ENCODE measurements at places on chromosomes 7 and 10. TPM values are rescaled to one million over a fixed set of nuclear protein-coding genes. Genes with fewer than 3 reads are reported as not detected.

ENKUR gene
- total RNA-seq, result 0.17 TPM

C10orf53 gene
- not detected for total RNA-seq

COL28A1 gene
- under 0.01 TPM for total RNA-seq

- peak; percentile 96 for DNase-seq
Measured at GRCh38 chr7:27111042-27111750, 8.7 kb upstream of the HOXA2 start.

DNA sequence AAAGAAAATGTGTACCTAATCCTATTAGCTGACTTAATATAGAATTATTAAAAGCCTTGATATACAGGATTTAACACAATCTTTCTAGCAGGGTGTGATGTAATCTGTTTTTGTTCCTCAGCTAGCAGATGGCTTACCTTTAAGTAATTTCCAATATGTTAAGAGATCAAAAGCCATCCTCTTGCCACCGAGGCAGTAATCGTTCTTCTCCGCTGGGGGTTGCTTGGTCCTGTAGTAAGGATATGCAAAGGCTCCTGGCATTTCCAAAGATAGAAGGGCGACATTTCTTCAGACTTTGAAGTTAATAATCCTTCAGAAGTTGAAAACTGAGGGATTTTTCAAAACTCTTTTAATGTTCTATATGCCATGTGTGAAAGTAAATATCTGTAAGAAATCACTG, 156.4 kb downstream of the FZD1 start:
- no peak for DNase-seq

- no peak for DNase-seq
Measured at GRCh38 chr10:131000743-131001142, 310.8 kb downstream of the TCERG1L start.

DNA sequence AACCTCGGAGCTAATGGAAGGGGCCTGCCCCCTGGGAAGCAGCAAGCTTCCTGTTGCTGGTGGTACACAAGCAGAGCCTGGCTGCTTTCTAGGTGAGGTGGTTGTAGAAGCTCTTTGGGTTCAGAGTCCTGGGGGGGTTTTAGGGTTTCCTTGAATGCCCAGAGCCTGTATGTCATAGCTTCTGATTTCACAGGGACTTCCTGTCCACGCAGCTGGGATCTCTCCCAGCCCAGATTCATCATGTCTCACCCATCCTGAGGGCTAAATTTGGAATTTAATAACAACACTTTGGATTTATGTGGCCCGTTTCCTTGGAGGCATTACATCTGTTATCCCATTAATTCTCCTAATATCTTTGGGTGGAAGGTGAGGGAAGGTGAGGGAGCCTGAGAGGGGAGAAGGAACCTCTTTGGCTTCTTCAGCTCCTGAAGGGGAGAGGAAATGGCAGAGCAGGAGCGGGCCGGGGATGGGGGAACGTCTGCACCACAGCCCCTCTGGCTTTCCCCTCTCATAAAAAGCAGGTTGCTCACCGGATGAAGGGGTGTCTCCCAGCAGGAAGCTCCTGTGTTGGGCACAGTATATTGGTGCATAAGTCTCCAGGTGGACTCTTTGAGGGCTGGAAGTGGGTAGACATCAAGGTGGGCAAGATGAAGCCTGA, 19.7 kb downstream of the RPS24 start:
- peak; percentile 80 for DNase-seq

Measured in fibroblast of lung (primary cell).